CD4-positive, alpha-beta memory T cell (primary cell): ENCODE measurements at places on chromosomes 2 and 18. TPM values are rescaled to one million over a fixed set of nuclear protein-coding genes. Genes with fewer than 3 reads are reported as not detected.

VWA3B gene
- not detected for polyA plus RNA-seq

PDE1A gene
- not detected for polyA plus RNA-seq

KCNK3 gene
- polyA plus RNA-seq: not detected

FIGN gene
- polyA plus RNA-seq: not detected

ABCB11 gene
- not detected for polyA plus RNA-seq

DNA sequence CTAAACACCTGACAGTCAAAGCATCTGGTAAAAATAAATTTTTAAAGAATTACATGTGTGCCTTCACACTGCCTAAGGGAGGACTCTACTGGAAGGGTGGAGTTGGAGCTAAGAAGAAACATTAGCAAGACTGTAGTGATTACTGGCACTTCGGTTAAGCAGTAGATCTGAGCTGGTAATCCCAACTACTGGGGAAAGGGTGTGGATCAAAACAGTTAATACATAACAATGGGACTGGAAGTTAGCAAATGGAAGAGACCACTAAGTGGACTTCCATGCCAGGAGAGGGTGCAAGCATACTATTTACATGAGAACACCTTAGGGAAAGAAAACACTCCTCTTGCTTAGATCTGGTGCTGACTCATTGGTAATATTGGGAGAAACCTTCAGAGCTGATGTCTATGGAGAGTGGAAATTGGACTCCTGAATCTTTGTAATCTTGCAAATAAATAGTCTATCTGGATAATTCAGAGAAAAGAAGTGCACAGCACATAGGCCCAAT is 519.6 kb upstream of the LINC00305 start:
- no peak for DNase-seq
- H3K27ac ChIP-seq: no peak overlapping the region
- H3K36me3 ChIP-seq: no peaks in the 10 kb centered on the region
- no peak overlapping the region for H3K4me3 ChIP-seq
- H3K27me3 ChIP-seq: no peaks in the 10 kb centered on the region

DNA sequence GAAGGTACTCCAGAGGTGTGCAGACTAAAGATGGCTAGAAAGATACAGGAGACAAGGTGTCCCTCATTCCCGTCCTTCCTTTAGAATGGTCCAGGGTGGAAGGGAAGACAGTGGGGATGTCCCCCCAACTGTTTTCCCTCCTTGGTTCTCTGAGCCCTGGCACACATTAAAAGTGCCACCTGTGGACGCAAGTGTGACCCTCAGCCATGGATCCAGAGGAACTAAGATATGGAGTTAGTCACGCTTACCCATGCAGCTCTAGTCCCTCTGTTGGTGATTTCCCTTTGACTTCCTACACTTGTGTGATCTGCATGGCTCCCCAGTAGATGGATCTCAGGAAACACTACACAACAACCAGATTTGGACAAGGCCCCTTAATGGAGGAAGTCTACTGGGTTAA is 113.1 kb upstream of the SRD5A2 start:
- H3K27me3 ChIP-seq: no peaks in the 10 kb centered on the region
- H3K4me1 ChIP-seq: no peaks in the 10 kb centered on the region
- no peak for DNase-seq
- no peaks in the 10 kb centered on the region for H3K36me3 ChIP-seq
- H3K27ac ChIP-seq: no peak overlapping the region
- no peak overlapping the region for H3K4me3 ChIP-seq

DNA sequence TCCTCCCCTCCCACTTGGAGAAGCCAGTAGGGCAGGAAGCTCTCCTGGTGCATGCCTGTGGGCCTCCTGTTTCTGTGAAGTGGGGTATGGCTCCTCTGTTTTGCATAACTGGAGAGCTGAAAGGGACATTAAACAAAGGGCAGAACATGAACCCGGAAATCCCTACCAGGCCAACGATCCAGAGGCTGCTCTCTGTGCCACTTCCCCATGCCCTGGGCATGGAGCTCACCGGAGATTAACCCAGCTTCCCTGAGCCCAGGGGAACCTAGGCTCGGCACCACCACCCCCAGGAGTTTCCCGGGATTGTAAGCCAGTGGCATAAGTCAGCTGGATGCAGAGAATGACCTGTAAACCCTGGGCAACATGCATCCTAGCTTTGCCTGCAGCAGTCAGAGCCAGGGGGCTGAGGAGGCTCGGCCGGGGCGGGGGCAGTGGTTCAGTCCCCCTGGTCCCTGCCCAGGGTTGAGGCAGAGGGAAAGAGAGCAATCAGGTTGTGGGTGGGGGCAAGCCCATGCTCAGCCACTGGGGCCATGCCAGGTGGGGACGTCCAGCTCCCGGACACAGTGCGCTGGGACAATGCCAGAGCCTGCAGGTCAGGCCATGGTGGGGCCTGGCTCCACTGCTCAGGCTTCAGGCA is 49.5 kb downstream of the TIMM21 start:
- H3K27ac ChIP-seq: no peak overlapping the region
- peaks cover 5% of the 10 kb centered on the region for H3K4me1 ChIP-seq
- no peaks in the 10 kb centered on the region for H3K27me3 ChIP-seq
- DNase-seq: no peak
- H3K4me3 ChIP-seq: no peak overlapping the region
- H3K36me3 ChIP-seq: no peaks in the 10 kb centered on the region

- DNase-seq: no peak
- no peaks in the 10 kb centered on the region for H3K36me3 ChIP-seq
- H3K27ac ChIP-seq: no peak overlapping the region
- no peak overlapping the region for H3K4me3 ChIP-seq
Measured at GRCh38 chr2:236899146-236899545, 186.5 kb upstream of the COPS8 start.

GRCh38 chr2:136060416-136060815 is 57.5 kb downstream of the CXCR4 start:
- H3K27me3 ChIP-seq: no peaks in the 10 kb centered on the region
- no peak for DNase-seq
- H3K4me1 ChIP-seq: peaks cover 52% of the 10 kb centered on the region
- no peak overlapping the region for H3K4me3 ChIP-seq
- H3K27ac ChIP-seq: no peak overlapping the region

DNA sequence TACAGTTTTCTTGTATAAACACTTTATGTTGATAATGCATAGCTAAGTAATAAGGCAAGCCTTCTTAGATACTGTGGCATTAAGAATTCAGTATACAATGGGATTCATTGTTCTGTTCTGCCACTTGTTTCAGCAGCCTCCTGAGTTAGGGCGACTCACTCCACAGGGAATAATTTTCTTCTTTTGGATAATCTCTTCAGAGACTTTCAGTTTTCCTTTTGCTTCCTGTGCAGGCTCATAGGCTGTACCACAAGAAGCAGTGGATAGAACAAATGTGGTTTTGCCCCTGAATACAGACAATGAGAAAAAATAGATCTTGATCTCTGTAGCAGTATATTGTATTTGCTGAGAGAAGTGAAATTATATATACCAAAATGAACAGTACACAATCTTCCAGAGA is 298.0 kb downstream of the ZNF407 start:
- no peak for DNase-seq
- H3K27ac ChIP-seq: no peak overlapping the region
- H3K36me3 ChIP-seq: no peaks in the 10 kb centered on the region
- H3K4me3 ChIP-seq: no peak overlapping the region
